ENCODE measurements at places on chromosomes 12 and 14. TPM values are rescaled to one million over a fixed set of nuclear protein-coding genes. Genes with fewer than 3 reads are reported as not detected.

GRCh38 chr12:29026419-29026818 lies 122.7 kb upstream of the FAR2 start:
- no peak for DNase-seq

GRCh38 chr12:116189692-116190091 lies 87.8 kb downstream of the MED13L start:
- DNase-seq, result no peak

GRCh38 chr12:54459355-54459754 lies 14.0 kb downstream of the GTSF1 start:
- no peak for DNase-seq

GRCh38 chr12:47134005-47134404 lies 54.2 kb upstream of the AMIGO2 start:
- DNase-seq, result no peak

- peak; percentile 98 for DNase-seq
These were observed at the start of gene FMNL3 for GRCh38 chr12:49707128-49707811. Gene FMNL3, minus strand, starts transcription at chr12:49707405. Its CDS starts 225 bp downstream, at chr12:49707180.

DNA sequence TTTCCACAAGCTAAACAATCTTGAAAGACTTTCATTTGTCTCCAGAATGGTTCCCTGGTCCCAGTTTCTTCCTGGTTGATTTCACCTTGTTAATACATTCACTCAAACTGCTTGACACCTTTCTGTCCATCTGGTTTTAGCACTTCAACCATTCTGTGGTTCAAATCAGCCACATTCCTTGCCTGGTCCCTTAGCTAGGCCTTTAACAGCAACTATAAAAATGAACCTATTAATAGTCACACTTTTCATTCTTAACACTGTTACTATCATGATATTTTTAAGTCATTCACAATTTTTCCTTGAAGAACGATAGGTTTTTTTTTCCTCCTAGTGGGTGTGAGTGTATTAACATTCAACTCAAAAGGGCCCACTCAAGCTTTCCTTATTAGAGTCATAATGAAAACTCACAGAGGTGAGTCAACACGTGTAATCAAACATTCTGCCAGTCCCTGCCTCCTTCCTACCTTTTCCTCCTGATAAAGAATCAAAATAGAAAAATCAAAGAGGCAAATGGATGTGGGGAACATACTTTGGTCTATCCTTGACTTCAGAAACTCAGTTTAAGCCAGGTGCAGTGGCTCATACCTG lies 34.4 kb upstream of the CCNT1 start:
- DNase-seq, result no peak

DNA sequence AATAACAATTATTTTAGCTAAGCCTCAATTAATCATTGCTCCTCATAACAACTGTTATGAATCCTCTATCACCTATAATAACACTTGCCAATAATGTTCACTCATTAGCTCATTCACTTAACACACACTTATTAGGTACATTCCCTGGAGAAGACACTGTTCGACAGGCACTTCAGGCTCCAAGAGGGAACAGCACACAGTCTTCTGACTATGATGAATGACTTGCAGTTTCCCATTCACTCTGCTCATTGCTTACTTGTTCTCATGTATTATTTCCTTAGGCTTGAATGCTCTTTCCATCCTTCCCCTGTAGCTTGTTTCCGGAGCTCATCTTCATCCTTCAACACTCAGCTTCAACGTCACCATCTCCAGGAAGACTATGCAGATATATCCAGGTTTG lies 437.3 kb downstream of the TMEM132D start:
- no peak for DNase-seq

DNA sequence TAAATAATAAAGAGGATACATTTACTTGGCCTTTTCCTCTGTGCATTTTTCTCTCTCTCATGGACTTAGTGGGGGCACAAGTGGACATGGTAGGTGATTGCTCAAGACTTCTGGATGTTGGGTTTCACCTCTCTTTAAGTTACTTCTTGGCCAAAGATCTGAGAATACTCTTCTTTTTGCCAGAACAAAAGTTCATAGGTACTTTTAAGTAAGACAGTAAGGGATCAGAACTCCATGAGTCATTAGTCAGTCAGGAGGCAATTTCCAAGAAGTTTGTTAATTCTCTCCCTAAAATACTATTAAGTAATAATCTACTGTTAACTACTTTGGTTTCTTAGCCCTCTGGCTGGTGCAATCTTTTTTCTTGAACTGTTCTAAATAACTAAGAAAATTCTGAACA lies 84.2 kb downstream of the GRIP1 start:
- DNase-seq, result no peak

GRCh38 chr14:81264671-81265070 lies 43.9 kb upstream of the GTF2A1 start:
- no peak for DNase-seq

DNA sequence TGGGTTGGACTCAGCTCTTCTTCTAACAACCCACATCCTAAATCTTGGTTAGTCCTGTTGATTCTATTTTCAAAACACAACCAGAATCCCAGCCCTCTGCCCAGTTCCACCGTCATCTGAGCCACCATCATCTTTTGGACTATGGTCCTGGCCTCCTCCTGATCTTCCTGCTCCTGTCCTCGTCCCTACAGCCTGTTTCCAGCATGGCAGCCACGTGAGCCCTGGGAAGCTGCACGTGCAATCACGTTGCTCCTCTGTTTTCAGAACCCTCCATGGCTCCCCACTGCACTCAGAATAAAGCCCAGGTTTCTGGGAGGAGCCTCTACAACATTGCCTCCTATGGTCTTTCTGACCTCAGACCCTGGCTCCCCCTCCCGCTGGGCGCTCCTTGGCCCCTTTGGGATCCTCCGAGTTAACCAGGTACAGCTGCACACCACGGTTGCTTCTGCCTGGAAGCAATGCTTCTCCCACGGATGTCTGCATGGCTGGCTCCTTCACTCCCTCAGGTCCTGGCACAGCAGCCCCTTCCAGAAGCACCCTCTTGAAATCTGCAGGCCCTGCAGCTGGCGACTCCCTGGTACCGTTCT lies 44.5 kb downstream of the BEGAIN start:
- no peak for DNase-seq

DNA sequence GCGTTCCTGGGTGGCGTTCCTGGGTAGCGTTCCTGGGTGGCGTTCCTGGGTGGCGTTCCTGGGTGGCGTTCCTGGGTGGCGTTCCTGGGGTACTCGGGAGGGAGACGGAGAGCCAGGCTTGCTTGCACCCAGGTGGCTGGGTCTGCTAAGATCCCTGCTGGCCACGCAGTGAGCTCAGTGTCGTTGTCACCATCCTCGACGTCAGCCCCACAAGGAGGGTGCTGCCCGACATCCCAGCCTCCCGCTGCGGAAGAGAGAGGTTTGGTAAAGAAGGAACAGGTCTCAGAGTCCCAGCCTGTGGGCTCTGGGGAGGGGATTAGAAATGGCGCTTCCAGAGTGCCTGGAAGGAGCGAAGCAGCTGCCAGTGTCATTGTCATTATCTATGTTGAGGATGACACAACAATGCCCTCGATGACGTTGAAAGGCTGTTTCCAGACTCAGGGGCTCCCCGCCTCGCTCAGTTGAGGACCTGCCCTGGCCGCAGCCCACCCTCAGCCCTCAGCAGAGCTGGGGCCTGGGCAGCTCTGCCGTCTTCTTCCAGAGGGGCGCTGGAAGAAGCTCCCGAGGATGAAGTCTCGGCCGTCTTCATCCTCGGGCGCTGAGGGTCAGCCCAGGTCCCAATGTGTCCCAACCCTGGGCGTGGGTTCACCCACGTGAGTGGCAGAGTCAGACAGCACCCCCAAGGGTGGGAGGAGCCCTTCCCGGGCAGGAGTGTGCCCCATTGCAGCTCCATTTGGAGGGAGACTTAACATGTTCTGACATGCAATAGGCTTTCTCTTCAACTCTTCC lies 328.8 kb downstream of the ADGRD1 start:
- DNase-seq, result no peak

- DNase-seq, result no peak
These were observed 863.7 kb downstream of the LRFN5 start for GRCh38 chr14:42470427-42470719.

- DNase-seq, result no peak
These were observed 23.0 kb downstream of the LACRT start for GRCh38 chr12:54611715-54612149.

GRCh38 chr14:41489315-41489972 lies 117.2 kb upstream of the LRFN5 start:
- no peak for DNase-seq

DNA sequence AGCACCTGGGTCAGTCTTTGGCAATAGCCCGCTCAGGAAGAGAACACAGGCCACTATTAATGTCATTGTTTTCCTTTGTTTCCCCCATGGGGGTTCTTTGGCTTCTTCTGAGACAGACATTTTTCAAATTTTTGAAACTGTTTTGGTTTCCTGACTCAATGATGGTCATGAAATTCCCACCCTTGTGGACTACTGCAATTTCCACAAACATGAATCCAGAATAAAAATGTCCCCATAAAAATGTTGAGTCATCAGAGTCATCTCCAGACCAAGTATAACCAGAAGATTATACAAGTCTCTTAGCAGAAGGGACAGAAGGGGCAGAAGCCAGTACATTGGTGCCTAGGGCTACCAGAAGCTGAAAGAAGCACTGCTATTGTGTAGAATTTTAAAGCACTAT lies 29.1 kb downstream of the SLCO1A2 start:
- no peak for DNase-seq

GRCh38 chr12:16349131-16349460 lies 1.7 kb downstream of the MGST1 start:
- no peak for DNase-seq

Gene PTCSC3
- not detected for total RNA-seq

Gene P2RX2
- not detected for total RNA-seq

Gene LTA4H
- total RNA-seq, result 55.8 TPM

Gene NYNRIN
- 0.35 TPM for total RNA-seq

Gene ANO2
- not detected for total RNA-seq

Data from activated CD4-positive, alpha-beta T cell treated with anti-CD3 and anti-CD28 coated beads, Interleukin-2, amount 10 ng/mL, durations not matched to agents 7 days and 5 days (primary cell).